SK-N-MC (cell line): ENCODE measurements at places on chromosomes 6 and 20.

DNA sequence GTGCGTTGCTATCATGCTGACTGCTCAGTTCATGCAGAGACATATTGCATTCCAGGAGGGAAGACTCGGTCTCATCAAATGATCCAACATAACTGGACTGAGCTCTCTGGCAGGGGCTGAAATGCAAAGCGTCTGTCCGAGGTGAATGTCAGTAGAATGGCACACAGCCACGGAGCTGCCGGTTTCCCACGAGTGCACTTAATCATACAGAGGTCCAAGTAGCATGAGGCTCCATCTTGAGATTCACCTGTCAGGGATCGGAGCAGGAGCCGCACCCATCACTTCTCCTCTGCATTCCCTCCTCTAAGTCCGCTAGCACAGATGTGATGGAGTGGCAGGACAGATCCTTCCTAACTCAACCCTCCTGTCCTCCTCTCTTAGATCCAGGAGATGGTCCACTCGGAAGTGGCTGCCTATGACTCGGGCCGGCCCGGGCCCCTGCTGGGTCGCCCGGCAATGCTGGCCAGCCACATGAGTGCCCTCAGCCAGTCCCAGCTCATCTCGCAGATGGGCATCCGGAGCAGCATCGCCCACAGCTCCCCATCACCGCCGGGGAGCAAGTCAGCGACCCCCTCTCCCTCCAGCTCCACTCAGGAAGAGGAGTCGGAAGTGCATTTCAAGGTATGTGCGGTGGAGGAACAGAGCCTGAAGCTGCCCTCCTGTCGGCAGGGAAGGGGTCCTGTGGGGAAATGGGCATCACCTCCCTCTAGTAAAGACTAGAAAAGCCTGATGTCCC, 135.9 kb downstream of the JPH2 start:
- DNase-seq: no peak

GRCh38 chr6:14095437-14095836, 22.1 kb upstream of the CD83 start:
- DNase-seq: no peak

- DNase-seq: no peak
Measured at GRCh38 chr6:70103798-70104197, 199.1 kb downstream of the COL9A1 start.

GRCh38 chr6:164066766-164067165, 652.2 kb downstream of the QKI start:
- no peak for DNase-seq

- no peak for DNase-seq
Measured at GRCh38 chr6:139373928-139374356, 506 bp downstream of the CITED2 start.

GRCh38 chr6:167121335-167121841, 1.5 kb upstream of the CCR6 start:
- no peak for DNase-seq

DNA sequence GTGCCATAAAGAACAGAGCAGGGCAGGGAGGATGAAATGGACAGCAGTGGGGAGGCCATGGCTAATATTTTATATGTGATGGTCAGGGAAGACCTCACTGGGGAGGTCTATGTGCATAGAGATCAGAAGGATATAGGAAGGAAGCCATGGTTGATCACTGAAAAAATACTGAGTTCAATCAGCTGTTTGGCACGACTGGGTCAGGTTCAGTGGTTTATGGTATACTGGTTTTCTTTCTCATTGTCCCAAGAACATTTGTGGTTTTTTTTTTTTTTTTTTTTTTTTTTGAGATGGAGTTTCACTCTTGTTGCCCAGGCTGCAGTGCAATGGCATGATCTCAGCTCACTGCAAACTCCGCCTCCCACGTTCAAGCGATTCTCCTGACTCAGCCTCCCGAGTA, 78.3 kb upstream of the TIAM2 start:
- no peak for DNase-seq
